ENCODE measurements at places on chromosomes 13 and 19.

DNA sequence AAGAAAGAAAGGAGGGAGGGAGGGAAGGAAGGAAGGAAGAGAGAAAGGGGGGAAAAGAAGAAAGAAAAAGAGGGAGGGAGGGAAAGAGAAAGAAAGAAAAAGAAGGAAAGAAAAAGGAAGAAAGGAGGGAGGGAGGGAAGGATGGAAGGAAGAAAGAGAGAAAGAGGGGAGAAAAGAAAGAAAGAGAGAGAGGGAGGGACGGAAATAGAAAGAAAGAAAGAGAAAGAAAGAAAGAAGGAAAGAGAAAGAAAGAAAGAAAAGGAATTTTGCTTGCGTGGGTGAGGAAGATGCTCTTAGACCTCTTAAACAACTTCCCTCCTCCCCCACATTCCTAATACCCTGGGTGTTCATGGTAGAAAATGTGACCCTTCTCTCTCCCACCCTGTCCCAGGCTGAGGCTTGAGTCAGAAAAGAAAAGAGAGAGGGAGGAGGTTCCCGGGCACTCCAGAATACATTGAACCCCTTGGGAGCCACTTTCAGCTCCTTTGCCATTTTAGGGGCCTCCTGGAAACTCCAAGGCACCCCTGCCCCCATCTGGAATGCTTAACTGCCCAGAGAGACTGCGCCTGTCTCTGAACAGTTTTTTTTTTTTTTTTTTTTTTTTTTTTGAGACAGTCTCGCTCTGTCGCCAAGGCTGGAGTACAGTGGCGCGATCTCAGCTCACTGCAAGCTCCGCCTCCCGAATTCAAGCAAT is 9.2 kb upstream of the KANK3 start:
- DNase-seq = no peak

- no peak for DNase-seq
Measured at GRCh38 chr13:110799246-110800236, 86.0 kb downstream of the ING1 start.

DNA sequence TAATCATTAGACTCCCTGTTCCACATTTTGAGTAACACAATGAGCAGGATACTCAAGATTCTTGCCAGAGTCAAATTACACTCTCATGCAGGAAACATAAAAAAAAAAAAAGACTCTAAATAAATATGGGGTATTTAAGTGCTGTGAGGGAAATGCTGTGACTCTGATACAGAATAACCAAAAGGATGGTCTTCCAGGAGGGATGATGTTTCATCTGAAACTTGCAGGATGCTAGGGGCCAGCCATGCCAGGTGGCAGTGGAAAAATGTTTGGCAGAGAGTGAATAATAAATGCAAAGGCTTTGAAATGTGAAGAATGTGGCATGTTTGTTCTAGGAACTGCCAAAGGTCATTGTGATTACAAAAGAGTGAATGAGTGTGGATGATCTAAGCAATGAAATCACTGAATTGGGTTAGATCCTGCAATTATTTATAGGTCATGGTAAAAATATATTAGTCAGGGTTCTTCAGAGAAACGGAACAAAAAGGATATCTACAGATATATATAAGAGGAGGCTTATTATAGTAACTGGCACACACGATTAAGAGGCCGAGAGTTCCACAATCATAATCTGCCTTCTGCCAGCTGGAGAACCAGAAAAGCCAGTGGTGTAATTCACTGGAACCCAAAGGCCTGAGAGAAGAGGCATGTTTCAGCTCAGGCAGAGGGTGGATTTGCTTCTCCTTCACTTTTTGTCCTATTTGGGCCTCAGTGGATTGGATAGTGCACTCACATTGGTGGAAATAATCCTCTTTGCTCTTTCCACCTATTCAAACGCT is 1832.8 kb upstream of the MIR17HG start:
- DNase-seq = no peak

GRCh38 chr13:38283346-38283745 is 66.3 kb upstream of the UFM1 start:
- no peak for DNase-seq

GRCh38 chr13:39599842-39600241 is 3.2 kb downstream of the LHFPL6 start:
- DNase-seq = no peak

- no peak for DNase-seq
Measured at GRCh38 chr13:85013006-85013405, 786.2 kb downstream of the SLITRK6 start.

GRCh38 chr13:23992781-23993679 is 95.7 kb upstream of the C1QTNF9B start:
- DNase-seq = no peak

GRCh38 chr19:16077984-16078758 is 1.9 kb downstream of the TPM4 start:
- peak; percentile 25 for DNase-seq

Measured in stimulated activated naive CD4-positive, alpha-beta T cell (primary cell).